B cell (primary cell): ENCODE measurements at places on chromosomes 7 and 10.

DNA sequence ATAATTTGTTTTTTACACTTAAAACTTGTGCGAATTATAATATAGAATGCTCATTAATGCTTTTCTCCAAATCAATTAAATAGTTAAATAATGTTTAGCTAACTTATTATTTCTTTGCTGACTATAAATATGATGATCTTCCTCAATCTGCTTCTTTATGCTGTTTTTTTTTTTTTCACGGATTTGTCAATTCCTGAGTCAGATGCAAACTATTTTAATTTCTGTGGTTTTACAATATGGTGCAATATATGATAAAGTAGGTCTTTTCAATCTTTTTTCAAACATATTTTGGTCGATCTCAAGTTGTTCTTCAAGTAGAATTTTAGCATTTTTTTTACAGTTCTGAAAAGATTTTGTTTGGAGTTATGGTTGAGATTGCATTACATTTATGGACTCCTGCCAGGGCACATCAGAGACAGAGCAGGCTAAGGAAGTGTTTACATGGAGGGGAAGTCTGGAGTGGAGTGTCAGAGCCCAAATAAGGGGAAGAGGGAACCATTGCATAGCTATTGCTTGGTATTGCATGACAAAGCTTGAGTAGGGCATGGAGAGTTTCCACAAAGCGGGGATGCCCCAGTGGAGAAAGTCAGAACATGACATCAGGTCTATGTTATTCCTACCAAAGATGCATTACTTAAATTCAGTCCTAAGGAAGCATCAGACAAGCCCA is 204.4 kb downstream of the OTUD1 start:
- DNase-seq = peak; percentile 1

DNA sequence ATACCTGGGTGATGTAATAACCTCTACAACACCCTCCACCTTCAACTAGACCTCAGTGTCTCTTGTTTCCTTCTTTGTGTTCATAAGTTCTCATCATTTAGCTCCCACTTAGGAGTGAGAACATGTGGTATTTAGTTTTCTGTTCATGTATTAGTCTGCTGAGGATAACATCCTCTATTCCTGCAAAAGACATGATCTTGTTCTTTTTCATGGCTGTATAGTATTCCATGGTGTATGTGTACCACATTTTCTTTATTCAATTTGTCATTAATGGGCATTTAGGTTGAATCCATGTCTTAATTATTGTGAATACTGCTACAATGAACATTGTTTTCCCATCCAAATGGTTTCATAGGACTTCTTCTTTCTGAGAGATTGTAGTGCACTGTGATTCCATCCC is 135.7 kb downstream of the MBL2 start:
- DNase-seq = no peak

DNA sequence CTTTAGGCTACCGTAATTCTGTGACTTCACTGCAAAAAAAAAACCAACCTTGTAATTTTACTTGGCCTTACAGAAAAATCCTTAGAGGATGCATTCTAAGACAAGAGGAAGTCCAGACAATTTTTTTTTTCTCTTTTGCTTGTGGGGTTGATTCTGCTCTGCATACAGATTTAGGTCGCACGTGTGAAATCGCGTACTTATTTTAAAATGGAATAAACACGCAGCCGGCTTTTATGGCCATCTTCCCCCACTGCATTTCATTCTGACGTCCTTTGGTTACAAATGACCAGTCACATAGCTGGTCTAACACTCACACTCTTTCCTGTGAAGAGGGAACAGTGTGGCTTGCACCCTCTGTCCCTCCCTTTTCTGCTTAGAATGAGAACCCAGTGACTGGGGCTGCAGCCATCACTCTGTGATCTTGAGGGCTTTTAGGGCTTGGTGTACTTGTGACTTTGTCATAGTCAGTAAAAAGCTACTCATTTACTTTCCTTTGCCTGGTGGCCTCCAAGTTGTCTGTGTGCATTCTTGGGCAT is 63.6 kb upstream of the CARD11 start:
- DNase-seq = no peak

DNA sequence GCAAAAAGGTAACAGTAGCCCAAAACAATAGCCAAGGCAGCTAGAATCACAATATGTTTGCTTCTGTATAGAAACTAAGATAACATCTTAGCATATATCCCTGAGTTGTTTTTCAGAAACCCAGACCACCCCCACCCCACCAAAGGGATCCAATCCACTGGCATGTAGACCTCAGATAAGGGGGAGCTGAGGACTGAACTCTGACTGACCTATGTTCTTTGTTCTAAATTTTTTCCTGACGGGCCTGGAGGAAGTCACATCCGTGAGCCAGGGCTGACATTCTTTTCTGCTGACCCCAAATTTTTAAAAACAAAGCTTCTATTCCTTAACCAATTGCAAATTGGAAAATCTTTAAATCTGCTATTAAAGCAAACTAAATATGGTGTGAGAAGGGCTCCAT is 493.9 kb upstream of the IGFBP3 start:
- DNase-seq = no peak

GRCh38 chr7:140889645-140890044 is 35.1 kb downstream of the BRAF start:
- DNase-seq = no peak

DNA sequence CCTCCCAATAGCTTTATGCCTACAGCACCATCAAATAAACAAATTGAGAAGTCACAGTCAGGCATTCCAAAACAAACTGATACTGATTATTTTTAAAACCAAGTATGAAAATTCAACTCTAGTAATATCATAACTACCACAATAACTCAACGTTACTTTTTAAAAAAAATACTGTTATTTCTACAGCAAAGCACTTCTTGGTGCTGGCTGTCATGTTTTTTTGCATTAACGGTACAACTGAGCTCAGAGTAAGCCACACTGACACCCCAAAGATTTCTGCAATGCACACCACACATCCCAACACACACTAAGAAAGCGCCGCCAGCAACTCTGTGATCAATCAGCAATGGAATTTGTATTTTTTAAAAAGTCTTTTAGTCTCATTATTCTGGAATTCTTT is 113.6 kb downstream of the RNF32 start:
- DNase-seq = no peak

- no peak for DNase-seq
These were observed 98.4 kb upstream of the FZD1 start for GRCh38 chr7:91165846-91166230.

- peak; percentile 51 for DNase-seq
These were observed 193.8 kb downstream of the CYP26A1 start for GRCh38 chr10:93267521-93267920.

DNA sequence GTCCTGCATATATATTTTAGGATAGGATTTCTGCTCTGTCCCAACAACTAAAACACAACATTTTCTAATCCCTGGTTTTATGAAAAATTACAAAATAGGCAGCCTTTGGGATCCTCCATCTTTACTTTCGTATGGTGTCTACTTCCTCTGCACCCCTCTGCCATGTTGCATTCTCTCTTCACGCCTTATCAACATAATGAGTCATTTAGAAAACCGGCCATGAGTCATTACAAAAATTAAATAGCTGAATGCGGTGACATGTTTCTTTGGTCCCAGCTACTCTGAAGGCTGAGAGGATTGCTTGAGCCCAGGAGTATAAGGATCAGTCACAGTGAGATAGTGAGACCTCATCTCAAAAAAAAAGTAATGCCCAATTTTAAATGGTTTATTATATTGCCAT is 148.1 kb upstream of the CELF2 start:
- DNase-seq = no peak

GRCh38 chr10:100382553-100382952 is 35.5 kb downstream of the SCD start:
- DNase-seq = no peak

DNA sequence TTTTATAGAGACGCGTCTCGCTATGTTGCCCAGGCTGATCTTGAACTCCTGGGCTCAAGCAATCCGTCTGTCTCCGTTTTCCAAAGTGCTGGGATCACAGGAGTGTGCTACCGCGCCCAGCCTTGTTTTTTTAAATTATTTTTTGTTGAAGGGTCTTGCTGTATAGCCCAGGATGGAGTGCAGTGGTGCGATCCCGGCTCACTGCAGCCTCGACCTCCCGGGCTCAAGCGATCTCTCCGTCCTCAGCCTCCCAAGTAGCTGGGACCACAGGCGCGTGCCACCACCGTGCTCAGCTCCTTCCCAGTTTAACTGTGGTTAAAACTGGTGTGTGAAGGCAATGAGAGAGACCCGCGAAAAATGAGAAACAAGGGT is 11.0 kb upstream of the HNRNPF start:
- no peak for DNase-seq

- no peak for DNase-seq
These were observed 160.9 kb upstream of the GDF10 start for GRCh38 chr10:47139121-47139520.

DNA sequence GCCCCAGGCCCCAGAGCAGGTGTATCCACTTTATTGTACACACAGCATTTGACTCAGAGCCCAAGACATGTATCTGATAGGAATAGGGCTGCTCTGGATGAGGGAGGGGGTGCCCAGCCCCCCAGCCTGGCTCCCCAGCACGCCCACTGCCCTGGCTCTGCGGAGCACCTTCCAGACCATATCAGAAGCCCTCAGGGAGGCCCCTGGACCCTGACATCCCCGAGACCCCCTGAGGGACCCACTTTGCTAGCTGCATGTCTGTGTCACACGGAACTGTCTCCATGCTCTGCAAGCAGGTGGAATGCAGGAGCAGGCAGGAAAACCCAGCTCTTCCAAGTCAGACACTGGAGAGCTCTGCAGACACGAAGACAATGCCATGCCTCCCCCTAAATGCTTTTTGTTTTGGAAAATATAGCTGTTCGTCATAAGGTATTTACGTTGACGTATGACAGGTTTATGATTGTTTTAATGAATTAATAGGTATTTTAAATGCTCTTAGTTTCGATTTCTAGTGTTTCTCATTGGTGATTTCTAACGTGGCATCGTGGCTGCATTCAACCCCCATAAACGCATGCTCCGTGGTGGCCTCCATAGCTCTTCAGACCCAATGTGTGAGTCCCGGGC is 92.8 kb upstream of the INSIG1 start:
- DNase-seq = no peak

DNA sequence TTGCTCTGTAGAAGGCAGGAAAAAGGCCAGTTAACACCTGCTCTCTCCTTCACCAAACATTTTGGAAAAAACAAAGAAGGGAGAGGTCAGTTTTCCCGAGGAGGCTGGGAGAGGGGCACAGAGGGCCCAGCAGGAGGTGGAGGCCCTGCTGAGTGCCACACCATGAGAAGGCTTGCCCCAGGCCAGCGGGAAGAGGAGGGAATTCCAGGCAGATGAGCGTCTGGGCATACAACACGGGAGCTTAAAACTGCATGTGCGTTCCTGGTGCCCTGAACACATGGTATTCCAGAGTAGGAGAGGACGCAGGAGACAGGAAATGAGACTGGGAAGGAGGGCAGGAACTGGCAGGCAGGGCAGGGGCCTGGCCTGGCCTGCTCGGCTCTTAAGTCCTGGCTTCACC is 182.4 kb downstream of the CCDC3 start:
- DNase-seq = no peak

DNA sequence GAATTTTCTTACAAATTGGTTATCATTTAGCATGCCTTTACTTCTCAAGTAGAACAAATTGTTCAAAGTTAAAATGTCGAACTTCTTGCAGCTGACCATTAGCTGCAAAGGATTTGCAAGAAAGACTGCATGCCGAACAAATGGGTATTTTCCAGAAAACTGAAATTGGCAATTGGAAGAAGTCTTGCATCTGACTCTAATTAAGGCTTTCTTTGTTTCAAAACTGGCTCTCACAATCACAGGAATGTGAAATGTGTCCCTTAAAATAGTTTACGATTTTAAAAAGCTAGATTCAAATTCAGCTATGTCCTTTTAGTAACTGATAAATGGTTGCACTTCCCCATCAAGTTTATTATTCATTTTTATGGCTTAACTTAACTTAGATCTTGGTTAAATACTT is 207.9 kb downstream of the ARL4A start:
- no peak for DNase-seq

DNA sequence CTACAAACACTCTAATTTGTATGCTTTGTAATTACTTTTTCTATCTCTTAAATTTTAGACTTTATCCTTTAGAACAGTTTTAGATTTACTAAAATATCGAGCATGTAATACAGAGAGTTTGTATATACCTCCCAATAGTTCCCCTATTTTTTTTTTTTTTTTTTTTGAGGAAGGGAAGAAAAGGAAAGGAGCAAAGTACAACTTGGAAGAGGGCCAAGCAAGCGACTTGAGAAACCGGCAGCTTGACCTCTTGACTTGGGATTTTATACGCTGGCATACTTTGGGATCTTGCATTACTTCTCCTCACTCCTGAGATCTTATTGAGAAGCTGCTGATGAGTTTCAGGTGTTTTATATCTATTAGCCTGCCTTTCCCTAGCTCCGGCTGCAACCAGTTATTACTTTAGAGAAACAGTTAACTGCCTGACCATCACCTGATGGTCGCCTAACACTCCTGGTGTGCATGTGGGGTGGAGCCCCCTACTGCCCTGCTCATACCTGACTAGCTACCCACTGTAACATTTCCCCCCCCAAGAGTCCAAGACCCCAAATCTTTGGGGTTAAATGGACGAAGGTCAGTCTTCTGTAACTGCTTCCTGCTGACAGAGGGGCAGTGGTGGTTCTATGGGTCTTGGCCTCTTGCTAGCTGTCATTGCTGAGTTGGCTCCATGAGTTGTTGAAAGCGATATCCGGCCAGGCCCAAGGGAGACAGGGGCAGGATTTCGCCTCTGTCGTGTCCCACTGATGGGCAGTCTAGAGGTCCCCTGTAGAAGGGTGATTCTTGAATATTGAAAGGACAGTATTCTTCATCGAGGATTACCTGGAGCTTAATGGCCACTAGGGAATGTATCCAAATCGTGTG is 28.5 kb downstream of the MKLN1 start:
- no peak for DNase-seq

DNA sequence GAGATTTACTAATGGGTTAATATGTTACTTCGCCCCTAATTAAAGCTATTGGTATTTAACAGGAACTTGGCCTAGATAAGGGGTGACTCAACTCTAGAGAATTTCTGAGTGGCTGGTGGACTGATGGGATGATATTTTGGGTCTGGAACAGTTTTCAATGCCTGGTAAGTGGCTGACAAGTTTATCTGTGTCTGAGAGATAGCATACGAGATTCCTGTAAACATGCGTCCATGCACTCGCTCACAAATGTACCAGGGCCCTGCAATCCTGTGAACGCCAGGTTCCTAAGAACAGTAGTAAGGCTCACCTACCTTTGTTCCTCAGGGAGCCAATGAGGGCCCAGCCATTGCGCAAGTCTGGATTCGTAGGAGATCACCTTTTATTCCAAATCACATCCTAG is 683.8 kb upstream of the ANKRD30A start:
- DNase-seq = no peak

DNA sequence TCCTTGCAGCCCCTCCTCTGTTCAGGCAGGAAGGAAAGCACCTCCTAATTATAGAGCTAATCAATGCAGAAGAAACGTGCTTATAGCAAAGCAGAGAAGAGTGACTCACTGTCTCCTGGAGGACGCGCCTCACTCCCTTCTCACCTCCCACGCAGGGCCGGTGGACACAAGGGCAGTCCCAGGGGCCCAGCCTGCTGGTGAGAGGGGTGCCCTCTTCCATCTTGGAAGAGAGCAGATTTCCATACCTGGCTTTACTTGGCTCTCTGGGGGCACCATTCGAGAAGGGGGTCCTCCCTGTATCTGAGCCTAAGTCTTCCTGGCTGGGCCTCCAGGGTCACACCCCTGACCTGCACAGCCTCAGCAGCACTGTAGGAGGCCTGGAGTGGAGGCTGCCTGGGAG is 55.8 kb downstream of the RASGEF1A start:
- DNase-seq = no peak

- no peak for DNase-seq
These were observed 108.3 kb downstream of the CUL2 start for GRCh38 chr10:34981844-34982243.

GRCh38 chr7:94133460-94133859 is 129.3 kb upstream of the BET1 start:
- no peak for DNase-seq

GRCh38 chr7:155136619-155137243 is 66.6 kb downstream of the HTR5A start:
- DNase-seq = no peak
